T-cell (primary cell): ENCODE measurements at places on chromosomes 7 and 10.

- H3K4me1 ChIP-seq: no peaks in the 10 kb centered on the region
- H3K27me3 ChIP-seq: no peaks in the 10 kb centered on the region
- H3K27ac ChIP-seq: no peak overlapping the region
- no peaks in the 10 kb centered on the region for H3K36me3 ChIP-seq
- DNase-seq: no peak
Observed at GRCh38 chr10:65040796-65041195, 1519.6 kb downstream of the REEP3 start.

DNA sequence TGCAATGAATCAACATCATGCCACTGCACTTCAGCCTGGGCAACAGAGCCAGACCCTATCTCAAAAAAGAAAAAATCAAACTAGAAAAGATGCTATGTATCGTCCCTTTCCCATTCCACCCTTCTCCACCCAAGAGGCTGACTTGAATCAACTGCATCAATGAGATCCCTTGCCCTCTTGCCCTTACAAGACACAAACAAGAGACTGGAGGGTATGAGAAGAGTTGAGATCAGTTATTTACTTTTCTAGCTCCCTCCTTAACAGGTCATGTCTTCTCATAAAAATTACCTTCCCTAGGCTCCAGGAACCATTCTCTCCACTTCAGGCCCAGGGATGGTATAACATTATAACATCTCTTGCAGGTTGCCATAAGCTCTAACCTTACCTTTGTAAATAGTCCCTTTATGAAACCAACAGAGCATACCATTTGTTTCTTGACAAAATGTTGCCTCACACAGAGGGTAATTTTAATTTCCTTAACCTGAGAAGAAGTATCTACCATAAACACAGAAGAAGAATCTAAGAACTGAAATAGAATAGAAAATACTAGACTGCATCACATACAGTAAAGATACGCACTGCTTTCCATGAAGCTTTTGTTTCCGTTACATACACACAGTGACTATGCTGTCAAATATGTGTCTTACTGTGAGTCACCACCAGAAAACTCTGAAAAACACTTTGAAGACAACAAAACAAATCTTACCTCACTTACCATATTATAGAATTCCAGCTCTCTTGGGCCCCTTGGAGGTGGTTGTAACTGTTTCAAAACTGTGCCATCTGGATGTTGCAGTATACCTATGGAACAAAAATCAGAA is 30.5 kb downstream of the IPMK start:
- no peaks in the 10 kb centered on the region for H3K4me1 ChIP-seq
- H3K27me3 ChIP-seq: no peaks in the 10 kb centered on the region
- H3K4me3 ChIP-seq: no peak overlapping the region
- DNase-seq: no peak
- H3K36me3 ChIP-seq: peaks cover 7% of the 10 kb centered on the region

GRCh38 chr7:116577320-116577871 is 52.6 kb downstream of the CAV1 start:
- H3K27ac ChIP-seq: no peak overlapping the region
- no peaks in the 10 kb centered on the region for H3K36me3 ChIP-seq
- H3K4me3 ChIP-seq: no peak overlapping the region
- no peak for DNase-seq
- H3K4me1 ChIP-seq: no peaks in the 10 kb centered on the region

DNA sequence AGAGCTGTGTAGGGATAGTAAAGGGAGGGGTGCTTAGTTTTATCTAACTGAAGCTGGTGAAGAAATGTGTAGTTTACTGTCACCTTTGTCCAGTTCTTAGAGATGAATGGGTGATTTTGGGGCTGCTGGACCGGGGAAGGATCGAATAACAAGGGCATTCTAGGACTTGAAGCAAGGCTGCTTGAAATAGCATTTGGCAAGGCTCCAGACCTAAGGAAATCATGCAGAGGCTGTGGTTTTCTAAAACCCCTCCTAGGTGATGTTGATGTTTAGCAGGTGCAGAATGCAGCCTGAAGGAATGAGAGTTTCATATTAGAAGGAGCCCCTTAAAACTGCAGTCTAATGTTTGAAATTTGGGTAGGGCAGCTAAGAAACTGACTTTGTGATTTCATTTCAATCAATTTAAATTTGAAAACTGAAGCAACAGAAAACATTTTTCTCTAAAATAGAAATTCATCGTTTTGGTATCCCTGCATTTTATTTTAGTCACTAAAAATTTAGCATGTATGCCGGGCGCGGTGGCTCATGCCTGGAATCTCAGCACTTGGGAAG is 68.5 kb downstream of the TET1 start:
- no peaks in the 10 kb centered on the region for H3K27me3 ChIP-seq
- no peak overlapping the region for H3K4me3 ChIP-seq
- peaks cover 2% of the 10 kb centered on the region for H3K36me3 ChIP-seq
- peaks cover 9% of the 10 kb centered on the region for H3K4me1 ChIP-seq
- DNase-seq: peak; percentile 47

DNA sequence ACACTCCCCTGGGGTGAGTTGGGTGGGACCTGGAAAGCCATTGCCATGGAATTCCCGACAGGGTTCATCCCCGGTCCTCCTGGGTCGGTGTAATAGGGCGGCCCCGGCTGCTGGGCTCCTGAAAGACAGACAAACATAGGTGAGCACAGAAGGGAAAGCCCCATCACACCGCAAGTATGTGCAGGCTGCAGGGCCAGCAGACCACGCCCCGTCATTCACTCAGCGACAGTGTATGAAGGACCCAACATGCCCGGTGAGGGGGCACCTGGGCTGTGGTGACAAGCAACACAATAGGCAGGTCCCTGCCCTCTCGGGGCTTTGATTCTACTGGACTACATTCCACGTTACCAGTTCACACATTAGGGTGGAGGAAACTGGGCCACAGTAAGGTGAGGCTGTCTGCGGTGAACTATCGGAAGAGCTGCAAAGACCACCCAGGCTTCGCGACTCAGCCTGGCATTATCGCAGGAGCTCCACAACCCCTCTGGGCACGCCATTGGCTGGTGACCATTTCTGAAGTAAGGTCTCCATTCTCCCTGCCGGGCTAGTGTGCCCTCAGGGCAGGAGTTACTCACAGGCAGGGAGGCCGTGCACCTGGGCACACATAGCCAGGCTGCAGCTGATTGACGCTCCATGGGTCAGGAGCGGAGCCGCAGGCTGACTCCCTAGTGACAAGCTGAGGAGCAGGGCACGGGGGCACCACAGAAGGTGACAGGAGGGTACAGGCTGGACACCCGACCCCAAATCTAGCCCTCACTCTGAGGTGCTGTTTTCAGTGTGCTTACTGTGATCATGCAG is 99.2 kb downstream of the VOPP1 start:
- peak overlapping the region; percentile 56 for H3K27ac ChIP-seq
- peaks cover 86% of the 10 kb centered on the region for H3K4me1 ChIP-seq
- H3K4me3 ChIP-seq: no peak overlapping the region
- no peaks in the 10 kb centered on the region for H3K27me3 ChIP-seq
- no peaks in the 10 kb centered on the region for H3K36me3 ChIP-seq

- no peaks in the 10 kb centered on the region for H3K4me1 ChIP-seq
- no peak overlapping the region for H3K4me3 ChIP-seq
- no peak overlapping the region for H3K27ac ChIP-seq
- H3K27me3 ChIP-seq: no peaks in the 10 kb centered on the region
- H3K36me3 ChIP-seq: no peaks in the 10 kb centered on the region
Observed at GRCh38 chr7:48255046-48255445, 83.8 kb downstream of the ABCA13 start.

- no peaks in the 10 kb centered on the region for H3K4me1 ChIP-seq
- H3K36me3 ChIP-seq: no peaks in the 10 kb centered on the region
- H3K4me3 ChIP-seq: no peak overlapping the region
- H3K27me3 ChIP-seq: no peaks in the 10 kb centered on the region
Observed at GRCh38 chr7:112433289-112433688, 17.0 kb upstream of the IFRD1 start.

DNA sequence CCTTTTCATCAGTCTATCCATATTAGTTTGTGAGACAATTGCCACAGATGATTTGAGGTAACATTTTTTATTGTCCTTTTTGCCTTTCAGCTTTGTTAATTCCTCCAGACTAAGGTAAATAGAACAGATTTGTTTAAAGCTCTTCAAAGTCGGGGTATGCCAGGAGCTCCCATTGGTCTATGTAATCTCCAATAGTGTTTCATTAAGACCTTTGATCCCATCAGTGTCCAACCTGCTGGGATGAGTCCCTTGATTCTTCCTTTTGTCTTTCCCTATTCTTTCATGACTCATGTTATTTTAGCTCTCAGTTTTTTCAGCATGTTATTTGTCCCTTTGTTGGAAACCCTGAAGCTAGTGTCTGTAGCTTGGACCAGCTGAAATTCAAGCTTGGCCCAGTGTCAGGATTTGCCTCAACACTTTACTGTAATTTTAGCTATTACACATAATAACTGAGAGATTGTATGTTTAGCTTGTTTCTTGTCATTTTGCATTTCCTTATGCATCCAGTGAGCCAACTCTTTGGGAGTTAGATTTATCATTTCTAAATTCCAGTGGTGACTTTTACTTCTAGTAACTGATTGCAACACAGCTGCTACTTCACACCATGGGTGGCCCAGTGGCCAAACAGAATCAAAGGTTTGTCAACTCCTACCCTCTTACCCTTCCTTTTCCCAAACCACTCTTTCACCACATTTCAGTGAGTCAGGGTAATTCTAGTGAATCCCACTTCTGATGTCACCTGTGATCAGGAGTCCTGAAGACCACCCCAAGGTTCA is 15.3 kb downstream of the AGBL3 start:
- no peaks in the 10 kb centered on the region for H3K27me3 ChIP-seq
- H3K4me3 ChIP-seq: no peak overlapping the region
- no peak for DNase-seq
- H3K27ac ChIP-seq: no peak overlapping the region
- H3K36me3 ChIP-seq: no peaks in the 10 kb centered on the region
- peaks cover 3% of the 10 kb centered on the region for H3K4me1 ChIP-seq

DNA sequence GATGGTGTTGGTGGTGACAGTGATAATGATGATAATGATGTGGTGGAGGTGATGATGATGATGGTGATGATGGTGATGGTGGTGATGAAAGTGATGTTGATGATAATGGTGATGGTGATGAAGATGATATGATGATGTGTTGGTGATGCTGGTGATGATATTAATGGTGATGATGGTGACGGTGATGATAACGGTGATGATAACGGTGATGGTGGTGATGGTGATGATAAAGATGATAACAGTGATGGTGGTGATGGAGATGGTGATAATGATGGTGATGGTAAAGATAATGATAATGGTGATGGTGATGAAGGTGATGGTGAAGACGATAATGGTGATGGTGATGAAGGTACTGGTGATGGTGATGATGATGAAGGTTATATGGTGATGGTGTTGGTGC is 76.6 kb downstream of the UNCX start:
- no peak overlapping the region for H3K4me3 ChIP-seq
- DNase-seq: no peak
- no peaks in the 10 kb centered on the region for H3K27me3 ChIP-seq
- H3K4me1 ChIP-seq: no peaks in the 10 kb centered on the region

- H3K4me3 ChIP-seq: peak overlapping the region; percentile 97
- H3K36me3 ChIP-seq: no peaks in the 10 kb centered on the region
- H3K27me3 ChIP-seq: peaks cover 4% of the 10 kb centered on the region
- DNase-seq: peak; percentile 66
- peaks cover 8% of the 10 kb centered on the region for H3K4me1 ChIP-seq
- H3K27ac ChIP-seq: peak overlapping the region; percentile 97
Observed at GRCh38 chr10:96130326-96130995, 364 bp downstream of the ZNF518A start.

- H3K27me3 ChIP-seq: no peaks in the 10 kb centered on the region
- H3K4me1 ChIP-seq: peaks cover 86% of the 10 kb centered on the region
- H3K4me3 ChIP-seq: no peak overlapping the region
- H3K36me3 ChIP-seq: peaks cover 36% of the 10 kb centered on the region
- DNase-seq: no peak
- peak overlapping the region; percentile 97 for H3K27ac ChIP-seq
Observed at GRCh38 chr7:142805350-142806021, 34.7 kb downstream of the PRSS2 start.
